ENCODE measurements at places on chromosomes 5 and 9.
A peak's percentile ranks its signal among the peaks of the same experiment; 100 is the strongest.

GRCh38 chr5:166363087-166363760, 1928.2 kb upstream of the WWC1 start:
- DNase-seq: peak; percentile 22

DNA sequence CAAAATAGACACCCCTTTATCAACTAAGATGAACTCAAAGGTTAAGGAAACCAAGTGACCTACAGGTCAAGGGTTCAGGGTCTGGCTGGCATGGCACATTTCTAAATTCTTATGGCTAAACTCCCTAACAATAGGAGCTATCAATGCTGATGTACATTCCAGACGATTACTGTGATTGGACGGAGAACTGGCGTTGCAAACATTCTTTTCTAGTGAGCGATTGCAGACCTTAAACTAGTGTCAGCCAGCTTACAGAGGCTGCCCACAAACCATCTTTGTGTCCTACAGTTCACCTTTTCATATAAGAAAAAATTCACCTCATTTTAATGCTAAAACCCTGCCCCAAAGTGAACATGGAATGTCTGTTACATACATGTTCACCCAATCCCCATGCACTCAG, 382.9 kb downstream of the MAT2B start:
- DNase-seq: no peak

- DNase-seq: no peak
Observed at GRCh38 chr5:123664961-123665360, 153.0 kb downstream of the CSNK1G3 start.

GRCh38 chr9:23586906-23587305, 239.1 kb downstream of the ELAVL2 start:
- no peak for DNase-seq

GRCh38 chr5:172235132-172235780, 41.3 kb downstream of the EFCAB9 start:
- DNase-seq: no peak
